ENCODE measurements at places on chromosomes 1 and 21.
A peak's percentile ranks its signal among the peaks of the same experiment; 100 is the strongest.

GRCh38 chr1:93735722-93736121 is 54.1 kb upstream of the BCAR3 start:
- no peak for DNase-seq

DNA sequence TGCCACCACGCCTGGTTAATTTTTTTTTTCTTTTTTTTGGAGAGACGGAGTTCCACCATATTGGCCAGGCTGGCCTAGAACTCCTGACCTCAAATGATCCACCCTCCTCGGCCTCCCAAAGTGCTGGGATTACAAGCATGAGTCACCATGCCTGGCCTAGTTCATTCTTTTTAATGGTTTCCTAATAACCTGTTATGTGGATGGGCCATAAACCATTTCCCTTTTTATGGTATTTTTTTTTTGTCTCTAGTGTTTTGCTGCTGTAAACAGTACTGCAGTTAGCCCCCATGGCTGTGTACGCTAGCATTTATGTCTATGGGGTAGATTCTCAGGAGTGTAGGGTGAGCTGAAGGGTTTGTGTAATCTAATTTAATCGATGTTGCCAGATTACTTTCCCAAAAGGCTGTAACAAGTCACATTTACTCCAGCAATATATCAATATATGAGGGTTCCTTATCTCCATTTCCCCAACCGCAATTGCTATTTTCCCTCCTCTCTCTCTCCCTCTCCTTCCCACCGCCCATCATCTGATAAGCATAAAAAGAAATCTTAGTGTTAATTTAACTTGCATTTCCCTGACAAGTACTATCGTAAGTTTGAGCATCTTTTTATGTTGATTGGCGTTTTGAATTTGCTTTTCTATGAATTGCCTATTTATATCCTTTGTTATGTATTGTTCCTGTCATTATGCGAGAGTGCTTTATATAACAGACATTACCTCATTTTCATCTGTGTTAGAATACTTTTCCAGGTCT is 28.7 kb downstream of the RCSD1 start:
- DNase-seq = no peak

DNA sequence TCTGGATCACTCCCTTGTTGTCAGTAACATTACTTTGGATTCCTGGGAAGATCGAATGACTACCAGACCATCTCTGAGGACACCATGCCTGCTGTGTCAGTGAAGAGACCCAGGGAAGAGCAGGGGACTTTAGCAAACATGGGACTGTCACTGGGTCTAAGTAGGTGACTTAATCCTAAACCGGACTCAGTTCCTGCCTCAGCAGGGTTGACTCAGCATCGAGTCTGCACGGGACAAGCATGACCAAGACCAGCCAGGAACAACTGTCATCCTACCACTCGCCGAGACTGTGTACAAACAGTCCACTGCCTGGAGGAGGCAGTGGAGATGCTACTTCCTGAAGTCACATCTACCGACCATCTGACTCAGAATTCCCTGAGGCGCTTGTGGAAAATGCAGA is 53.2 kb upstream of the RAB4A start:
- DNase-seq = no peak

GRCh38 chr1:1087351-1088028 is 13.4 kb upstream of the RNF223 start:
- no peak for DNase-seq

GRCh38 chr1:17191990-17192242 is 13.0 kb upstream of the PADI1 start:
- no peak for DNase-seq

DNA sequence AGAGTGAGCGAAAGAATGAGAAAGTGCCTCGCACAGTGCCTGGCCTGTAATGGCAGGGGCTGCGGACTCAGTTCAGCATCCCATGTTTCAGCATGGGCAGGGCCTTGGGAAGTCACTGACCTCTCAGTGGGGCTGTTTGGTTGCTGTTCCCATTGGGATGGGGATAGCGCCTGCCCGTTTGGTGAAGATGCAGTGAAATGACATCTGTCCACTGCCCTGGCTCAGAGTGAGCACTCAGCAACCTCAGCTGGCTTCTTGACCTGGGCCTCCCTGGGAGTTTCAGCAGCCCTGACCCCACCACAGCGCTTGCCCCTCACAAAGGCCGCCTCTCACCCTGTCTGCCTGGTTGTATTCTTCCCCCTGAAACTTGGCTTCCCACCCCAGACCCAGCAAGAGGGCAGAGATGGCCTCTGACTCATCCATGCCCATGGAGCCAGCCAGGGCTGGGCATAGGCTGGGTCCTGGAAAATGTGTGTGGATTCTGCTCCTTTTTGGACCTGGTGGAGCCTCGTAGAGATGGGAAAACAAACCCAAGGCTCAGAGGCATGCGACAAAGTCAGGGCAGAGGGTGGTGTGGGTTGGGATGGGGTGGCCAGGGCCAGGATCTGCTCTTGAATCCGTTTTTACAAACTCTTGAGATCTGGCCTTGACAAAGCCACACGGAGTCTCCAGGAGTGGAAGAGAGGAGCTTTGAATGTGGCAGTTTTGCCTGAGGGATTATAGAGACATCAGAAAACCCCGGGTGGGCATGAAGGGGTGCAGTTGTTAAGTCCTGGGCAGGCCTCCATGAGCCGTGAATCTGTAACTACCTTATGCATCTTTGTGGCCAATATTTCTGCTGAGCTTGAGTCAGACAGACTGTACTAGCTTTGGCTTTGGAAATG is 1.2 kb downstream of the XKR8 start:
- DNase-seq = no peak

GRCh38 chr1:205396967-205397616 is 24.8 kb downstream of the LEMD1 start:
- peak; percentile 31 for DNase-seq

DNA sequence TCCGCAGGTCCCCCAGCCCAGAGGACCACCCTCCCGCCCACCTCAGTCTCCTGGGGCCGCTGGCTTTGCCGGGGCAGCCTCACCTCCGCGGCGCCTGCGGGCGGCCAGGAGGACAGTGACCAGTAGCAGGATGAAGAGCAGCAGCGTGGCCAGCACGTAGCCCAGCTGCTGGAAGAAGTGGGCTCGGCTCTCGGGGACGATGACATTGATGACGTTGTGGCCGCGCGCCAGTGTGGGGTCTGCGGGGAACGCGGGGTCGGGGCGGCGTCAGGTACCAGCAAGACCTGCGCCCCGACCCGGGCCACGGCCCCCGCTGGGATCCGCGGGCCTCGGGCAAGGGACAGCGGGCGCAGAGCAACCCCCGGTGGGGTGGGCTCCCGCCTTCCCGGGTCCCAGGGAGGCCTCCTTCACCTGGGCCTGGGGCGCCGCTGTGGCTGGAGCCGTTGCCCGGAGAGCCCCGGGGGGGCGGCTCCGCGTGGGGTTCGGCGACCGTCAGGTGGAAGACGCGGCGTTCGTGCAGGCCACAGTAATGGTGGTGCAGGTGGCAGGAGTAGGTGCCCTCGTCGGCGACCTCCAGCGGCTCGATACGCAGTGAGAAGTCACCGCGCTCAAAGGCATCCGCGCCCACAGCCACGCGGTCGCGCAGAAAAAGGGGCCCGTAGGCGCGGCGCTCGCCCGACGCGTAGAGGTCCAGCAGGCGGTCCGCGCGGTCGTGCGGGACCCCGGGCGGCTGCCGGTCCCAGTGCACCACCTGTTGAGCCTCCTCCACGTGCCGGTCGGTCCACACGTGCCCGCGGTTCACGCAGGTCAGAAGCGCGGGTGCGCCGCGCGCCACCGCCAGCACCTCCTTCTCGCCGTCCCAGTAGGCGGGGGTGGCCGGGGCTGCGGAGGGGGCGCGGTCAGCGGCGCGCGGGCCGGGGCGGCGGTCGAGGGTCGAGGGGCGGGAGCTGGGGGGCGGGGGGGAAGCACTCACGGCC is 3.8 kb downstream of the MXRA8 start:
- DNase-seq = no peak

GRCh38 chr21:22691658-22692057 is 1693.4 kb downstream of the NCAM2 start:
- DNase-seq = no peak

DNA sequence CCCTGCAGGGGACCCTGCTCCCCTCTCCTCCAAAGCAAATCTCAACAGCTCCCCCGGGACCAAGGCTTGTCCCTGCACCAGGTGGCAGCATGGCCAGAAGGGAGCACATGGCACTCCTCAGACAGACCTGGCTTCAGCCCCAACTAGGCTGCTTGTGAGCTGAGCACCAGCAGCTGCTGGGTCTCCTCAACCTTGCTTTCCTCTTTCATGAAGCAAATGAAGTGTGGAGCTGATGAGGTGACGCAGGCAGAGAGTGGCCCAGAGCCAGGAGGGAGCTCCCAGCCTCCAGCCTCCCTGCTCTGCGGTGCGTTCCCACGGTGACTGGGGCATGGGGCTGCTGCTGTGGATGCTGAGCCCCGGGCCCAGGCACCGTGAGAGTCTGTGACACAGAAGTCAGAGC is 34.0 kb downstream of the MEGF6 start:
- DNase-seq = no peak

GRCh38 chr1:207755846-207756693 is 4.2 kb downstream of the CD46 start:
- no peak for DNase-seq

DNA sequence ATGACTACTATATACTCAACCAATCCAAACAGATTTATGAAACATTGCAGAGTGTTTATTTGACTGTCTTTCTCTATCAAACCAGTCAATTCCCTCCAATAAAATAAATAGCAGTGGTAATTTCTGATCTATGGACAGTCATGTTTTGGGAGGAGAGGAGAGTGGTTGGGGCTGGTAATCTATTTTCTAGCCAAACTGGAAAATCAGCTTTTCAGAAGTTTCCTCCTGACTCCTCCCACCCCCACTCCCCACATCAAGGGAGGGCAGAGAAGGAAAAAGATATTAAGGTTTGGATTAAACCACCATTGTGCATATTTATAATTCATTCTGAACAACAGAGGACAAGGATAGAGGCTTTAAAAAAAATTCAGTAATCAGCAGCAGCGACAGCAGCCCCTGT is 69.4 kb upstream of the SOX13 start:
- DNase-seq = no peak

GRCh38 chr21:32140151-32140550 is 138.7 kb downstream of the MIS18A start:
- DNase-seq = no peak

GRCh38 chr1:85088408-85088784 is 40.1 kb upstream of the MCOLN3 start:
- no peak for DNase-seq

DNA sequence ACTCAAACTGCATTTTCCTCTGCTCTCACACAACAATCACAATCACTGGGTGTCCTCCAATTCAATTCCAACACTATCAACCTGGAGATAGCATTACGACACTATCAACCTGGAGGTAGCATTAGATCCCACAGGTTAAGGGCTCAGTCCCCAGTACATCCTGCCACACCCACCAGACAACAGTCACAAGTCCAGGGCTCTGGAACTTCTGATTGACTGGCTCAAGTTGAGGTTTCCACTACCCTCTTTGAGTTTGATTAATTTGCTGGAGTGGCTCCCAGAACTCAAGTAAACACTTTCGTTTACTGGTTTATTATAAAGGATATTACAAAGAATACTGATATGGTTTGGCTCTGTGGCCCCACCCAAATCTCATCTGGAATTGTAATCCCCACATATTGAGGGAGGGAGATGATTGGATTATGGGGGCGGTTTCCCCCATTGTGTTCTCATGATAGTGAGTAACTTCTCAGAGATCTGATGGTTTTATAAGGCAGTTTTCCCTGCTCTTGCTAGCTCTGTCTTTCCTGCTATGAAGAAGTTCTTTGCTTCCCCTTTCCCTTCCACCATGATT is 49.6 kb upstream of the ARHGAP29 start:
- no peak for DNase-seq

DNA sequence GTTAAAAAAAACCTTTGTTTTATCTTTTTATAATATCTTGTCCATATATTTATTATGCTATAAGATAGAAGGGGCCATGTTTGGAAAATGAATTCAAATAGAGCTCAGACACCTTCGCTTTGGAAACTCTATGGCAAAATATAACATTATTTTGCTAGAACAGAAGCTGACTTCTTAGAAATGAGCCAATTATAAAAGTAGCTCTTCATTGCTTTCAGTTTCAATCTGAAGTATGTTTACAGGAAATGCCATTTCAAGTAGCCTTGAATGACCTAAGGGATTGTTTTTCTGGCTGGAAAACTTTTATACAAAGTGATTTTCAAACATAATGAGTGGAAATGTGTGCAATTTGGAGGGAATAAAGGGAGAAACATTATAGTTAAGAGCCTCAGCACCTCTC is 37.8 kb upstream of the GBP5 start:
- DNase-seq = no peak

DNA sequence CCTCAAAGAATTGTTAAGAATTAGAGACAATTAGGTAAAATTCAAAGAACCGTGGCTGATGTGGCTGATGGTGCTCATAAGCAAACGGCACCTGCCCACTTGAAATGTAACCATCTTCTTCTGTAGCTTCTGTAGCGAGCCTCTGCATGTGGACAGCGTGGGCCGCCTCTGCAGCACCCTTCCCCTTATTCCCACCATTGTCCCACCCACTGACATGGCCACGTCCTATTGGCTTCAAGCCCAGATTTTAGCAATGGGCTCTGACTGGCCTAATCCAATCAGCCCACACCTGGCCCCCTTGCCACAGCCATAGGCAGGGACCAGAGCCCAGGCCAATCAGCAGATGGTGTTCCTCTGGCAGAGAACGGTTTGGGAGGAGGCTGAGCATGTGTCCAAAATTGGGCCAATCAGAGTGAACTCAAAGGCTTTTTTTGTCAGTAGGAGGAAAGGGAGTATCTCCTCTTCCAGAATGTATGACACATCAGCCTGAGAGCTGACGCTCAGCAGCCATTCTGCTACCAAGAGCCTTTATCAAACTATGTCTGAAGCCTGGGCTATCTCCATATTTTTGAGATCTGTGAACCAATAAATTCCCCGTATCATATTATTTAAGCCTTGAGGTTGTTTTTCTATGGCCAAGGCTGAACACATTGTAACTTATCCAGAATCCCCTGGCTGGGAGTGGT is 518.5 kb downstream of the SMYD3 start:
- no peak for DNase-seq

GRCh38 chr1:82218846-82219245 is 418.1 kb downstream of the ADGRL2 start:
- no peak for DNase-seq

DNA sequence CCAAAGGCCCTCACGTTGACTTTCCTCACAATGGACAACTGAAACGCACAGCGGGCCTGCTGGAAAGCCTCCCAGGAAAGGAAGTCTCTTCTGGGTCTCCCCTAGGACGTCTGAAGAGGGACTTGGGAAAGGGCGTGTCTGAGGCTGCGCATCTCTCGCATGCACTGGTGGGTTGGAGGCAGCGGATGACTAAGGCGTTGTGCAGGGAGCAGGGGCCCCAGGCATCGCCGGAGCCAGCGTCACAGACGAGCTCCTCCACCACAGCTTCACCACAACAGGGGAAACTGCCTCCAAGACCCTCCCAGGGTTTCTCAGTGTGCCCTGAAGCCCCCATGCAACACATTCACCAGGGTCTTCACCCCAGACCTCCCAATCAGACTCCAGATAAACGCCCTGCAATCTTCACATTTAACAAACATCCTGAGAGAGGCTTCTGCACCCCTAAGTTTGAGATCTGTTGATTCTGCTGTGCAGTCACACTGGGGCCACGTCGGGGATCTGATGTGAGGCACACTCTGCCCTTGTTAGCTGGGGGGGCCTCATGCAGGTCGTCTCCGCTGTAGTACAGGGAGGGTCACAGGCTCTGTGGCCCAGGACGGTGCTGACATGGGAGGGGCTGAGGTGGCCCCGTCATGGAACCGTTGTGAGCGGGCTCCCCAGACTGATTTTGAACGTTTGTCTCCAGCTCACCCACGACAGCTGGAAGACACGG is 7.0 kb upstream of the TFF1 start:
- DNase-seq = no peak
